ENCODE measurements at places on chromosomes 11 and 22.

DNA sequence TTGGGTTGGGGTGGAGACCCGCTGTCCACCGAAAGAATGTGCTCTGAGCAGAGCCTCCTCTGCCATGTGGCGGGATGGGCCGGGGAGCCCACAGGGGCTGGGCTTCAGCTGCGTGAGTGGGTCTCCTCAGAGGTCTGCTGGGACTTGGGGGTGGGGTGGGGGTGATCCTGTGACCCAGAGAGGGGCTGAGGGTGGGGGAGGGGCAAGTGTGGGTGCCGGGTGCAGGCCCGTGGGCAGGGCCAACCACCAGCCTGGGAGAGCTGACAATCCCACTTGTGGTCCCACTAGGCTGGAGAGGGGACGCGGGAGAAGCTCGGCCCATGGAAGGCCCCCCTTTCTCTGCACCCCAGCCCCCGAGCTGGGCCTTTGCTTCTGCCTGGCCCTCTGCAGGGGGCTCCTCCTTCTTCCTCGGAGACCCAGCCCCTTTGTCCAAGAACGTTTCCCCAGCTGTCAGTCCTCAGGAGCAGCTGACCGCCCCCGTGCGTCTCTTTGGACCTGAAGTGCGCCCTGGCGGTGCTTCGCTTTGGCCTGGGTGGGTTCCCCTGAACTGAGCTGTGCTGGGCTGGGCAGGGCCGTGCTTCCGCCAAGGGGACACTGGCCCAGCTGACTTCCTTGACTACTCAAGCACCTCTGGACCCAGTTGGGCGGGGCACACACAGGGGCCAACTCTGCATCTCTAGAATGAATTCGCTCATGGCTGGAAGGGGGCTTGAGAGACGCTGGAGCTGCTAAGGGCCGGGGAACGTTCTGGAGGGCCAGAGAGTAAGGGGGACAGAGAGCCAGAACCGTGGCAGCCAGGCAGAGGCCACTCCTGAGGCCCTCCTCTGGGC lies 30.2 kb downstream of the OSBPL5 start:
- DNase-seq, result no peak

- no peak for DNase-seq
Measured at GRCh38 chr11:96023275-96023674, 99.4 kb upstream of the MTMR2 start.

- no peak for DNase-seq
Measured at GRCh38 chr11:5534046-5534445, 14.3 kb downstream of the OR52H1 start.

DNA sequence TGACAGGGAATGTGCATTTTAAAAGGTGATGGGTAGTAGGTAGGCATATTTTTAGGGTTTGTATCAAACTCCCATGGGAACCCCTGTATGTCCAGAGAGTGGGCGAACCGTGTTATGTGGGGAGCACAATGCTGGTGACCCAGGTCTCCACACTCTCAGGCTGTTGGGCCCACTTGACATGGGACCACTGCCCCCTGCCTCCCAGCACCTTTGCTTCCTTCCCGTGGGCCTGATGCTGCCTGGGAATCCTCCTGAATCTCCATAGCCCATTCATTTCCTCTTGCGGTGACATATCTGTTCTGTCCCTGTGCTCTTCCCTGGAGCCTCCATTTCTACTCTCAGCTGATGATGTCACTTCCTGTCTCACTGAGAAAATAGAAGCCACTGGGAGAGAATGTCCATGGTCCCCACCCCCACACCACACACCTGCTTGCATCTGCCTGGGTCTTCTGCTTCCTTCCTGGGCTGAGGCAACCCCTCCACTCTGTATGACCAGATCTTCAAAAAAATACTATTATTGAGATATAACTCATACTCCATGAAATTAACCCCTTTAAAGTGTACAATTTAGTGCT lies 55.8 kb upstream of the THY1 start:
- DNase-seq, result no peak

GRCh38 chr11:117528097-117528721 lies 200.6 kb downstream of the CEP164 start:
- DNase-seq, result no peak

- no peak for DNase-seq
Measured at GRCh38 chr11:65205602-65205967, 23.9 kb downstream of the CAPN1 start.

DNA sequence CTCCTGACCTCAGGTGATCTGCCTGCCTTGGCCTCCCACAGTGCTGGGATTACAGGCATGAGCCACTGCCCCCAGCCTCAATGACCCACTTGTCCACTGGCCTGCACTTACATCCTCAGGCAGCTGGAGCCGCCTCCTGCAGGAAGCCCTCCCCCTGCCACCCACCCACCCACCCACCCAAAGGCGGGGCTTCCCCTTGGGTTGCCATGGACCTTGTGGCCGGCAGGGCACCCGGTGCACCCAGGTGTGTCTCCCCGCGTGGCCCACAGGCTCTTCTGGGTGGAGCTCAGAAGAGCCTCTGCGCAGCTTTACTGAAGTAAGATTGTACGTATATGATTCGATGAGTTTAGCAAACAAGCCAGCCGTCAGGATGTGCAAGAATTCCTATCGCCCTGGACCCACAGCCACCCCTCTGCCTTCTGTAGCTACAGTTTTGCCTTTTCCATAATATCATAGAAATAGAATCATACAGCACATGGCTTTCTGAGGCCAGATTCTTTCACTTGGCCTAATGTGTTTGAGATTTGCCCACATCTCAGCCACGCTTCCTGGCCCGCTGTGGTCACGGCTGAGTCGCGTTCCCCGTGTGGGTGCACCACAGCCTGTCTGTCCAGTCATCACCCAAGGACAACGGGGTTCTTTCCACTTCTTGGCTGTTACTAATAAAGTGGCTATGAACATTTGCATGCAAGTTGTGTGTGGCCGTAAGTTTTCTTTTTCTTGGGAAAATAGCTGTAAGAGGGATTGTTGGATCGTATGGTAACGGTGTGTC lies 5.3 kb upstream of the BRSK2 start:
- DNase-seq, result no peak

DNA sequence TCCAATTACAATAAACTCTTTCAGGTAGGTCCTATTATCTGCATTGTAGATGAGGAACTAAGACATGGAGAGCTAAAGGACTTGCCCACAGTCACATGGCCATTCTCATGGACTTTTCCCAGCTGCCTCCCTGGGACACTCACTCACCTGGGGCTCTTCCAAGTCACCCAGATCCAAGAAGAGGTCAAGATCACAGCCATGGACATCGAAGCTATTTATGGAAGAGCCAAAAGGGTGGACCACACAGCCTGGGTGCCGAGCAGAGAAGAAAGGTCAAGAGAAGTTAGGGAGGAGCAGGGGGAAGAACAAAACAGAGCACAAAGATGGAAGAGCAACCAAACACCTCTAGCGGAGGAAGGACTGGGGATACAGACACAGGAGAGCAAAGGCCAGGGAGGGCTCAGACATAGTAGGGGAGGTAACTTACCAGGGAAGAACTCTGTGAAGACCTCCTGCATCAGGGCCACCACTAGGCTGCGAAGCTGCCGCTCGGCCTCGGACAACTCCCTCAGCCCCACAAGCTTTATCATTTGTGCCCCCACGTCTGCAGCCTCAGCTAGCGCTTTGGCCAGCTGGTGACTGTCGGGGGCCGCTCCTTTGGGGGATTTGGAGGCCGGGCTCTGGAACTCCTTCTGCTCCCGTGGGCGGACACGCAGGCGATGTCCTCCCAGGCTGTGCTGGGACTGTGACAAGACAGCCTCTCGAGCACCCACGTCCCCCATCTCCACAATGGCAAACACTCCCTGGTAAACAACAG lies 7.4 kb upstream of the EEF1G start:
- DNase-seq, result no peak

DNA sequence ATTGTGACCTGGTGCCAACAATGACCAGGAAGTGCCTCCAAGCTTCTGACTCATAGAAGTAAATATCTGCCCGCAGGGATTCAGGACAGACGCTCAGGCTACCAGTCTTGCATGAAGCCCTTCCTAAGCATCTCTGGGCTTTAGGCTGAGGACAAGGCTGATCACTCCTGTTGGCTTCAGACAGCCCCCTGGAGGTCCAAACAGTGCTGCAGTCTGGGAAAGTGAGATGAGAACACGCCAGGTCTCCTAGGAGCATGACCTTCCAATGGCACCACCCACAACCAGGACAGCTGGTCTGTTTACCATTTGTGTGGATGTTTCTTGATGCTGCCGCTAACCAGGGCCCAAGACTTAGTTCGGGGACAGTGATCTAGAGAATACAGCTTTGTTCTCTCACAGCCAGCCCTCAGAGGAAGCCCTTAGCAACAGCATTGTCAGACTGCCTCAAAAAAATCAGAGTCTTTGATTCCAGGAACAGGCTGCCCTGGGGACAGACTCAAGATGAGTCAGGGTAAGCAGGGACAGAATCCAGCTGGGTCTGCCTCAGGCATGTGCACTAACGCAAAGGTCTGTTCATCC lies 111.2 kb downstream of the ZNF280B start:
- DNase-seq, result no peak

DNA sequence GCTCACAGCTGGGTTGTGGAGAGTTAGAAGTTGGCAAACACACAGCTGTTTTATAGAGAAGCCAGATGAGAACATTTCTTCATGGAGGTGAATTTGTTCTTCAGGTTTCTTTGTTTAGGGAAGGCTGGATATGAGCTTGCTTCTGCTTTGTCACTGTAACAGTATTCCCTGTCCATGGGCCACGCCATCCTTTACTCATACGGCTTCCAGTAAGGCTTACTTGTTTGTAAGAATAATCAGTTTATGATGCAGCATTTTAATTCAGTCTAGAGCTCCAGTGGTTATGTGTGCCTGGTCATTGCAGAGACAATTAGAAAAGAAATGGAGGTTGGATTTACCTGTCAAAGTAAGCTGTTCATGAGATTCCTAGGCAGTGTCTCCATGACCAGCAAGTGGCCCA lies 131.8 kb downstream of the TRIM44 start:
- no peak for DNase-seq

DNA sequence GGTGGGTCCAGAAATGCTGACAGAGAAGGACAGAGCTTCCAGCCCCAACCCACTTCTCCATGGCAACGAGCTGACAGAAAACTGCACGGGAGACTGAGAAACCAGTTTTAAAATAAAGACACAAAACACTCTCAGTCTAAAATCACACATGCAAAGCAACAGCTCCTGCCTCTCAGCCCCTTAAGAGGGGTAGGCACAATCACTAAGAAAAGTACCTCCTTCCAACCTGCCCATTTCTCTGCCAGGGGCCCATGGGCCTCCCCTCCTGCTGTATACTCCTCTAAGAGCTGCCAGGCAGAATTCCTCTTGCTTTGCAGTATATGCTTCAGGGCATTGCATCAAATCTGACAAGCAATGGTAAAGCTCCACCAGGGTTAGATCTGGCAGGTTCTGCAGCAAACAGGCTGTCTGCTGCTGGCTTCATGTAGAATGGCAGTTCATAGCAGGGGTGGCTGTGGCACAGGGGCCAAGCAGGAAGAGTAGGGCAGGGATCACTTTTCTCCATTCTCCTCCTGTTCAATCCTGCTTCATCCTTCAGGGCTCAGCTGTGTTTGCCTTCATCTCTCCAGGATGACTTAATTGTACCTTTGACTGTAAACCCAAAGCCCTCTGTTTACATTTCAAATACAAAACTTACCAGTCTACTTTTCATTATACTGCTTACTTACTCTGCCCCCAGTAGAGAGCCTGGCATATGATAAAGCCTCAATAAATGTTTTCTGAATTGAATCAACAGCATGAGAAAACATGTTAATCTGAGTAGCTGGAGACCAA lies 77.7 kb downstream of the KCNC1 start:
- DNase-seq, result no peak

DNA sequence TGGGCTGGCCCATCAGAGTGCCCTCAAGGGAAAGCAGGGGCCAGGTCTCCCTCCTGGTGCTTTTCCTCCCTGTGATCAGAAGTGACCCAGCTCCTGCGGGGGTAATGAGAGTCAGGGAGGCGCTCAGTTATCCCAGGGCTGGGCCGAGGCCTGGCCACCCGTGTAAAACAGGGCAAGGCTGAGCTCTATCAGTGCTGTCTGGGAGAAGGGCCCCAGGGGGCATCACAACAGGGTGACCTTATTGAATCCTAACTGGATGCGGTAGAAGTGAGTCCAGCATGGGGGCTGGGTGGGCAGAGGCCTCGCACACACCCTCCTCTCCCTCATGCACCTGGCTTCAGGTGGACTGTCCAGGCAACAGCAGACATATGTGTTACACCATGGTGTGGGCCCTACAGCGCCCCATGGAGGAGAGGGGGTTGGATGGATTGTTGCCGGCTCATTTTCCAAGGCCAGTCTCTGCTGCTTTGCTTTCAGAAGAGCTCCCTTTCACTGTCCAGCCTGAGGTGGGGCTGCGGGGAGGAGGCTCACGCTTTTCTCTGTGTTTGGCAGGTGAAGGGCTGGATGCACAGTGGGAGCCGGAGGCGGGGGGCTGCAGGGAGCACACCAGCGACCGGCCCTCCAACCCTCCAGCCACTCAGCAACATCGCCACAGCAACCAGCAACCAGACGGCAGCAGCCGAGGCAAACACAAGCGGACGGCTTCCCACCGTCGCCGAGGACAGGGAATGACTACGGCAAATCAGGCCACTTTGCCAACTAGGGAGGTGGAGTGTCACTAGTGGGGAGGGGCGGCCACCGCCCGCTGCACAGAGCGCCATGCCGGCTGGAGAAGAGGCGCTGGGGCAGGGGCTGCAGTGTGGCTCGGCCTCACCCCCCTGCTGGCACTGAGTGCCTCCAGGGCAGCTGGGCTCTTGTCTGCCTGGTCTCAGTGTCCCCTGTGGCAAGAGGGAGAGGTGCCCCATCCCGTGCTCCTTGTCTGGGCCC lies 24.7 kb downstream of the GNAZ start:
- no peak for DNase-seq

- no peak for DNase-seq
Measured at GRCh38 chr11:116918925-116919655, 81.7 kb upstream of the APOA1 start.

- no peak for DNase-seq
Measured at GRCh38 chr22:50401907-50402306, 58.8 kb downstream of the PPP6R2 start.

GRCh38 chr11:115325523-115325922 lies 178.7 kb downstream of the CADM1 start:
- no peak for DNase-seq

- no peak for DNase-seq
Measured at GRCh38 chr11:46120346-46121300, 631 bp downstream of the PHF21A start.

DNA sequence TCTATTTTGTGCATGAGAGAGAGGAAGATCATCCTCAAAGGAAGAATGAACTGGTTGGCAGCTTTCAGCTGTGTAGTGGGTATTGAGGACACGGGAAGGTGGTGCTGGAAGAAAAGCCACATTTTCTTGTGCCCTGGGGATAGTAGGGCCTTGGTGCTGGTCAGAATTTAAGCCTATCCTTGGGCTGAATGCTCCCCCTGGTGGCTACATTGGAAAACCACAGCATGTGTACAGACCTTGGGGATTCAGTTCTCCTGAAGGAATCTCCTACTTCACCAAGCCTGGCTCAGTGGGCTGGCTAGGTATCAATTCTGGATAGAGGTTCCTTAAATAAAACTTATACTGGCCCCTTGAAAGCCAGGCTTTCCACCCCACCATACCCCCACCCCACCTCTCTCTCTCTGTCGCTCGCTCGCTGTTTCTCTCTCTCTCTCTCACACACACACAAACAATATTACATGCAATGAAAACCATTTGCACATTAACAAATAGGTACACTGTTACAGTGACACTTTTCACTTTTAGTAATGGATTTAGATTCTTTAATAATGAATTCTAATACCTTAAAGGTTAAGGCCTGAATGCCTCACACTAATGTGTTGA lies 2.8 kb upstream of the OR51M1 start:
- DNase-seq, result peak; percentile 17

GRCh38 chr22:42752230-42752746 lies 31.6 kb upstream of the A4GALT start:
- DNase-seq, result no peak
